CD4-positive, alpha-beta T cell treated with Interleukin-4 for 1 hour (primary cell): ENCODE measurements at places on chromosomes 12 and 14.

- no peak for DNase-seq
Measured at GRCh38 chr12:121184984-121185889, 24.7 kb upstream of the P2RX4 start.

DNA sequence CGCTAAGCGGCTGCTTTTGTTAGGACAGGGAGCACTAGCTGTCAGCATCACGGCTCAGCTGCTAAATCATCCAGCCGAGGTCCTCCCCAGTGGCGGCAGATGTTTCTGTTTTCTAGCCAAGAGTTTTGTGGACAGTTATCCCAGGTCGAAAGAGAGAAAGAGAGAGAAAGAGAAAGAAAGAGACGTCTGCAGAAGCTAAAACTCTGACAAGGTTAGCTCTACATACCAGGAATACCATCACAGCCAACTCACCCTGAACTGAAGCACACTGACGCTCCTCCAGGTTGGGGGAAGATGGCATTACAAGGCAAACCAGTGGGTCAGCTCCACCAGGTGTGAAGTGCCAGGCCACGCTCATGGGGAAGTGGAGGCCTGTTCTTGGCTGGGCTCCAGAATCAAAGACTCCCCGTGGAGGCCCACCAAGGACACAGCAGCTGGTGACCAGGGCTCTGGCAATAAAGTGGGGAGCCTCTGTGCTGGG, 64.9 kb upstream of the DICER1 start:
- DNase-seq = no peak

DNA sequence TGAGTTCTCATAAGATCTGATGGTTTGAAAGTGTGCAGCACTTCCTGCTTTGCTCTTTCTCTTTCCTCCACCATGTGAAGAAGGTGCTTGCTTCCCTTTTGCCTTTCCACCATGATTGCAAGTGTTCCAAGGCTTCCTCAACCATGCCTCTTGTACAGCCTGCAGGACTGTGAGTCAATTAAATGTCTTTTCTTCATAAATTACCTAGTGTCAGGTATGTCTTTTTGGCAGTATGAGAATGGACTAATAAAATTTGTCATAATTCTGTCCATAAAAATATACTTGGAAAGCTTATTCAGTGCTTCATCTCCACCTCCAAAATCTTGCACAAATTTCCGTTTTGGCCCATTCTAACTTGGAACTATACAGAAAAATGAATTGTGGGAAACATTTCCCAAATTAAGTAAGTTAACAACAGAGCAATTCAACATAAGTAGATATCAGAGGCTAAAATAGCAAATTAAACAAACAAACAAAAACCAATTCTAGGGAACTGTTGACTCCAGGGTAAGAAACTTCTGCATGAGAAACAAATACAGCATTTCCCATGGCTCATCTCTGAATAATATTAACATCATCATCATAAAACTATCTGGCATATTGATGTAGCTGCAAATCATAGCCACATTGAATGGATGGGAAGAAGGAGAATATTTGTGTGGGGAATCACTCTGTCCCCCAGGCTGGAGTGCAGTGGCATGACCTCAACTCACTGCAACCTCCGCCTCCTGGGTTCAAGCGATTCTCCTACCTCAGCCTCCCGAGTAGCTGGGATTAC, 459.5 kb upstream of the FAR2 start:
- no peak for DNase-seq

DNA sequence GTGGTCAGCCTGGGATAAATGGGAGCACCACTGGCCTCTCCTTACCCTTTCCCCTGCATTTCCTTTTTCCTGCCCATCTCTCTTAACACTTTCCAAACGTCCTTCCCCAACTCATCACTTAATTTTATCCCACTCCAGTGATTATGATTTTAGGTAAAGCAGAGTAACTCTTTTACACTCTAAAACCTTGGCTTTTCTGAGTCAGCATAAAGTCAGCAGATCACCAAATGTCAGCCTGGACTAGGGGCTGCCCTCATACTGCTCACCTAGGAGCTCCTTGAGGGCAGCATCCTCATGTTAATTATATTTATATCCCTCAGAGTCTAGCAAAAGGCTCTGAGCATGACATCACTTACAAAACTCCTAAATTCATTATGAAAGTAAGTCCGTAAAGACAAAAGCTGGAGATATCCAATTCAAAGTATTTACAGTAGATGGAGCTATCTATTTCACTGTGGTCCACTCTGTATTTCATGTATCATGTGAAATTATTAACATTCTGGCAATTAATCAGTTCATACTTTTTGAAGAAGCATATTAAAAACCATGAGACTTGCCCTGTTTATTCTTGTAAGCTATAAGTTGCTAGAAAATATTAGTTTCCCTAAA, 17.0 kb upstream of the DICER1 start:
- no peak for DNase-seq

- peak; percentile 22 for DNase-seq
Measured at GRCh38 chr14:89603938-89604480, 187.0 kb upstream of the FOXN3 start.

DNA sequence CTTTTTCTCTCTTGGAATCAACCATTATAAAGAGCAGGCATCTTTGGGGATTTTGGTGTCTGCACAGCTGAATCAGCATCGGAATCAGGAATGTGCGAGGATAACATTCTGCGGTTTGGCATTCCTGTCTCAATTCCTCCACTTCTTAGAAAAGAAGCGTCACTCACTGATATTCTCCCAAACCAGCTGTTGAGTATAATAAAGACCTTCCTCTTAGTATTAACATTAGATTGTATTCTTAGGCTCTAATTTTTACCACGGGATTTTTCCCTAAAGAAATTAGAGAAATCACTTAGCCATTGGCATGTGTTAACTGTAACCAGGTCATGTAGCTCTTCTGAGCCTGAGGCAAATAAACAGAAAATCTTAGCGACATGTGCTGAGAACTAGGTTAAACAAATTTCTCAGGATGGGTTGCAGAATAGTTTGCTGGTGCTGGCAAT, 128.7 kb downstream of the TMX1 start:
- no peak for DNase-seq

DNA sequence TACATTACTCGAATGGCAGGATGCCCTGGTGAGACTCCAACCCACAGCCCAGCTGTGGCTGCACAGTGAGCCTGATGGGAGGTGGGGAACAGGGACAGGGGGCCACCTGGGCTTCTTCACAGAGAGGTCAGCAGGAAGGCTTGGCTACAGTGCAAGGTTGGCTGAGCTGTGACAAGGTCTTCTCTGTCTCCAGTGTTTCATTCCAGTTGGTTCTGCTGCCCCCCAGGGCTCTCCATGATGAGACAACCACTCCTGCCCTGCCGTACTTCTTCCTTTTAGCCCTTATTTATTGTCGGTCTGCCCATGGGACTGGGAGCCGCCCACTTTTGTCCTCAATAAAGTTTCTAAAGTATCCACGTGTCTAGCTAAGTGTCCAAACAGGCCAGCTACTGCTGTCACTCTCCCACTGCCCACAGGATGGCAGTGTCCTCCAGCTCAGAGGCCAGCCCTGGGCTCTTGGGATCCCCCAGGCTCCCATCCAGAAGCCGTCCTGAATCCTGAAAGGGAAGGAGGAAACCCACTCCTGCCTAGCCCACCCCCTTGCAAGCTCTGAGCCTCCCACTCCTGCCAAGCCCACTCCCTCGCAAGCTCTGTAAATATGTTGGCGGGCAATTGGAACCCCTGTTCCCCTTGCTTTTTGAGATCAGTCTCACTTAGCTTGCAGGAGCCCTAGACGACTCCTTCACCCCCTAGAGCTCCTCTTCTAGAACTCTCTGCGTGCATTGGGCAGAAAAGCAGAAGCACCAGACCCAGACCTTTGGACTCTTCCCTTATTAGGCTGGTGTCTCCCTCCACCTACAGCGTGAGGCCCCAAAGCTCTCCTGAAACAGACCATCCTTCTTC, 5.4 kb downstream of the C1QL4 start:
- no peak for DNase-seq

- DNase-seq = no peak
Measured at GRCh38 chr12:12685305-12685704, 10.7 kb downstream of the GPR19 start.

GRCh38 chr14:36738269-36738668, 76.6 kb downstream of the PAX9 start:
- DNase-seq = no peak

GRCh38 chr12:121718653-121719239, 6.2 kb downstream of the TMEM120B start:
- no peak for DNase-seq

- DNase-seq = no peak
Measured at GRCh38 chr14:81340201-81340600, 59.9 kb downstream of the STON2 start.

DNA sequence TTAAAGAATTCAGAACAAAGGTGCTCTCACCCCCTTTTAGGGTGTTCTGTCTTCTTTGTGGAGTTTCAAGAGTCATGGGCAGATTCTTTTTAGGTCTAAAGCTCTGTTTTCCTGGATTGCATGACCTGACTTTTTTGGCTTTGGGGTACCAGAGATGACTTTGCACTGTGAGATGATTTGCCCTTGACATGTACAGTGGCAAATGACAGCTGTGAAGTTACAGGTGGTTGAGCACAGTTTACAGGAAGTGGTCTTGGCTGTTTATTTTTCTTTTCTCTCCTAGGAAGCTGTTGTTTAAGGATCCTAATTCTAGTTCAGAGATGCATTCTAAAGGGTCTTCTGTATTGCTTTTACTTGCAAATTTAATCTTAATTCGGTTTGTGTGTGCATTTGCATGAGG, 83.8 kb upstream of the METAP2 start:
- no peak for DNase-seq
